ENCODE measurements at places on chromosomes 13 and 19. TPM values are rescaled to one million over a fixed set of nuclear protein-coding genes. Genes with fewer than 3 reads are reported as not detected.

Gene AKAP8
- total RNA-seq = 11.7 TPM

Gene SCN1B
- total RNA-seq = 1.1 TPM

Gene POLR1G
- 5.3 TPM for total RNA-seq

Gene NLRP4
- under 0.01 TPM for total RNA-seq

Gene CCDC124
- total RNA-seq = 13.9 TPM

Gene ZNF28
- 35.1 TPM for total RNA-seq

Gene ZNF625
- 37.6 TPM for total RNA-seq

Gene ZNF765
- total RNA-seq = 33.7 TPM

Gene BEST2
- total RNA-seq = 0.16 TPM

Gene GCDH
- total RNA-seq = 14.7 TPM

Gene FSTL3
- 3.3 TPM for total RNA-seq

Gene ANO8
- total RNA-seq = 29.6 TPM

Gene C2CD4C
- 16.1 TPM for total RNA-seq

Gene ZFP82
- total RNA-seq = 45.5 TPM
